ENCODE measurements at places on chromosomes 13 and 19.

GRCh38 chr13:24627090-24627714 lies 53.0 kb upstream of the ATP12A start:
- DNase-seq: no peak

- no peak for DNase-seq
Measured at GRCh38 chr19:12035220-12036172, at the start of gene ZNF433. TSS of gene ZNF433 (minus strand) at chr19:12035679. CDS start at chr19:12035539, 140 bp downstream.

GRCh38 chr13:33838647-33839046 lies 20.7 kb downstream of the RFC3 start:
- DNase-seq: no peak

DNA sequence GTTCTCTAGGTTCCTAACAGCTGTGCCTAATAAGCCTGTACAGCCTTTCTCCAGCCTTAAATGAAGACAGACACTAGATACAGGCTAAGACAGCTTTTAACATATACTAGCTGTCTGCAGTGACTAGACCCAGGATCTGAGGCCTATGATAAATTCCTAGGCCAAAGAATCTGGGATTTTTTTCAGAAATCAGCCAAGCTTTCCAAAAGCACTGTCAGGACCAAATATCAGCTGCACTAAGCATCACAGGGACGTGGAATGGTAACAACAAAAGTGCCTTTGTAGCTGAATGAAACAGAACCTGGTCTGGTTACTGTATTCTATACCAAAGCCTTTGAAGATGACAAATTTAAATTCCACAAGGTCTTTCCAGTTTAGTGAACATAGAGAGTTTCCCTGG lies 77.9 kb upstream of the DOCK9 start:
- no peak for DNase-seq

GRCh38 chr19:47531640-47532387 lies 17.0 kb upstream of the NAPA start:
- DNase-seq: no peak

- DNase-seq: no peak
Measured at GRCh38 chr13:109904218-109904617, 117.8 kb upstream of the IRS2 start.

GRCh38 chr19:46100344-46100743 lies 24.1 kb downstream of the IGFL3 start:
- no peak for DNase-seq

DNA sequence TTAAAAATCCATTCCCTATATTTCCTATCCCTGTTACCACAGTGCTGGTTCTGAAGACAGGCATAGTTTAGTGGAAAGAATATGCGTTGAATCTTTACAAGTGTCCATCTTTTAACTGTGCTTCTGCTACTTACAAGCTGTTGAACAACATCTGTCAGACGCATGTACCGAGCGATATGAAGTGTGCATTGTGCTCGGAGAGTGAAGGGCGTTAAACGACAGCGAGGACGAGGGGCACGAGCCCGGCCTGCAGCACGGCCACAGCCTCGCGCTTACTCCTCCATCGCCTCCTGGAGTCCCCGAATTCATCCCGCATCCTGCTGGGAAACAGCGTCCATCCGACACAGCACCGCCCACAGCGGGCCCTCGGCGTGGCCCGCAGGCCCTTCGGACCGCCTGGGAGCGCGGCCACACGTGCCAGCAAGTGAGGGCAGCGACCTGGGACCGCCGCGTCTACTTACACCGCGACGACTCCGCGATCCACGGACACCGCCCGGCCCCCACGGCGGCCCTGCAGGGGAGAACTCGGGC lies 514 bp downstream of the PCID2 start:
- peak; percentile 22 for DNase-seq

DNA sequence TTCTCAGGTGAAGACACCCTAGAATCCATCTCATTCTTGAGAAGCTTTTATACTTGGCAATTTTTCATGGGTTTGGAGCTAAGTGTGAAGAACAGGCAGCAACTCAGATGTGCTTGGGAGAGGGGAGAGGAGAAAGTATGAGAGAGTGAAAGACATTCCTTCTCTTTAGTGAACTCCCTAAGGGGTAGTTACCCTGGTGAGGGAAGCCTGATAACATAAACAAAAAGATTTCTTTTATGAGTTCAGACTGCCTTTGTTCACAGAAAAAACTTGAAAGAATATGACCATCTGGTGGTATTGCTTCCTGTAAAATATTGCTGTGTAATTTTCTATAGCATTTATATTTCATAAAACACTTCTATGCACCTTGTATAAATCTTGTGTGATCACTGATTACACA lies at the start of gene STOML3:
STOML3 (minus strand) TSS at position 139 of the 400 bp plus-strand sequence; CDS start at position 29, 110 bp downstream.
- no peak for DNase-seq

- DNase-seq: no peak
Measured at GRCh38 chr13:75426421-75426820, 55.5 kb downstream of the TBC1D4 start.

- DNase-seq: no peak
Measured at GRCh38 chr13:74528734-74529513, 394.7 kb upstream of the KLF12 start.

Measured in NCI-H2107 (cell line).